CD4-positive, alpha-beta T cell treated with Interleukin-6 for 4 hours (primary cell): ENCODE measurements at places on chromosomes 6 and 20.

GRCh38 chr6:163739408-163739725 lies 324.8 kb downstream of the QKI start:
- no peak for DNase-seq

DNA sequence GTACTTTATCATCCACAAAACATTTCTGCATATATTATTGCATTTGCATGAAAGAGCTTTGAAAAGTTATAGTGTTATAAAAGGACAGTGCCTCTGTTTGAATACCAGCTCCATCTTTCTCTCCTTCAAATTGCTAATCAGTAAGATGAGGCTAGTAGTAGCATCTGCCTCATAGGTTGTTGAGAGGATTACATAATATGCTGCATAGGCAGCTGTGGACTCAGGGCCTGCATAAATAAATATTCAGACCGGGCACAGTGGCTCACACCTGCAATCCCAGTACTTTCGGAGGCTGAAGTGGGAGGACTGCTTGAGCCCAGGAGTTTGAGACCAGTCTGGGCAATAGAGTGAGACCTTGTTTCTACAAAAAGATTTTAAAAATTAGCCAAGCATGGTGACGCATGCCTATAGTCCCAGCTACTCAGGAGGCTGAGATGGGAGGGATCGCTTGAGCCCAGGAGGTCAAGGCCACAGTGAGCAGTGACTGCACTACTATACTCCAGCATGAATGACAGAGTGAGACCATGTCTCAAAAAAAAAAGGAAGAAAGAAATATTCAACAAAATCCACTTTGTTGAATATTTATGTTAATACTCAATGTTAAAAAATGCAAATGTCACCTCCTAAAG lies 18.3 kb upstream of the SEC63 start:
- no peak for DNase-seq

- DNase-seq, result no peak
Observed at GRCh38 chr6:164011321-164011720, 596.8 kb downstream of the QKI start.

DNA sequence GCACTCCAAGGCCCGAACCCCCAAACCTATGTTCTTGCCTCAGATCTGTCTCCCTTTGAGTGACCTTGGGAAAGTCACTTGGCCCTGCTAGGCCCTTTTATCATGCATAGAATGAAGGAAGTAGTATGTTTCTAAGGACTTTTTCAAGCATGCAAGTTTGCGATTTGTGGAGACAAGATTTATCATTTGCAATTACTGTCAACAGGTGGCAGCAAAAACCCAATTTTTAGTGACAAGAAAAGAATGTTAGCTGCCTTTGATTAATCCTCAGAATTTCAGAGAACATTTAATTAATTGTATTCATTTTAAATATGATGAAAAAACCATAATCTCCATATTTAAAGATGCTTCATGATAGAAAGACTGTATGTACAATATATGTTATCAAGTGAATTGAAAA lies 28.3 kb upstream of the PREP start:
- DNase-seq, result peak; percentile 12

GRCh38 chr20:21004386-21005076 lies 101.6 kb downstream of the LINC00237 start:
- DNase-seq, result no peak

GRCh38 chr6:144582939-144583613 lies 297.9 kb downstream of the UTRN start:
- DNase-seq, result peak; percentile 33

GRCh38 chr6:26530203-26530602 lies 8.0 kb upstream of the HMGN4 start:
- no peak for DNase-seq

GRCh38 chr6:151180330-151181048 lies 59.3 kb upstream of the AKAP12 start:
- no peak for DNase-seq

DNA sequence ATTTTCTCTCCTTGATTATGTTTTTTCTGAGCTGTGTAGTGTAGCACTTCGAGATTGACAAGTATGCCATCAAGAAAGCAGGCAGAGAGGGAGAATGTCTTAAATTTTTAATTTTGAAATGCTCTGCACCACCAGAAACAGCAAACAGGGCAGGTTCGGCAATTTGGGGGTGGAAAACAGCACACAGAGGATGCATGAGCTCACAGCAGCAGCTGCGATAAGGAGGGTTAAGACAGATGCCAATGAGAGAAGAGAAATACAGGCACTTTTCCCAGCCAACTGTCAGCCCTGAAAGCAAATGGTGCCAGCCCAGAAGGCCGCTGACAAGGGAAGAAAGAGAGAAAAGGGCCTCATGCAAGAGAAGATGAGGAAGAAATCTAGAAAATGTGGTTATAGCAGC lies 15.1 kb upstream of the SNRPB2 start:
- no peak for DNase-seq

- DNase-seq, result no peak
Observed at GRCh38 chr6:123288649-123289048, 292.6 kb downstream of the CLVS2 start.

DNA sequence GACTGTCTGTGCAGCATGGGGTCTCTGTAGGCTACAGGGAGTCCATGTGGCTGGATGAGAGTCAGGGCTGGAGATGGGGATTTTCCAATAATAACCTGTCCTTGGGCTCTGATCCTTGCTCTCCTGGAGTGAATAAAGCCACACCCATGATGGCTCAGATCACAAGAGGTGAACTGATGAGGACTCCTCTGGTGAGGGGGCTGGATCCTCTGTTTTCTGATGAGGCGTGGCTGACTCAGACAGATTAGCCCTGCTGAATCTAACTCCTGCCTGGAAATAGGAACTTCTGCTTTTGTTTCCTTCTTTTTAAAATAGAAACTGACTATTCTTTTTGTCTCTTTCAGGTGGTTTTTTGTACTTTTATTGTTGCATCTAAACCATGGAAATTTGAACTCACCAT lies 27.0 kb downstream of the CST9L start:
- no peak for DNase-seq

DNA sequence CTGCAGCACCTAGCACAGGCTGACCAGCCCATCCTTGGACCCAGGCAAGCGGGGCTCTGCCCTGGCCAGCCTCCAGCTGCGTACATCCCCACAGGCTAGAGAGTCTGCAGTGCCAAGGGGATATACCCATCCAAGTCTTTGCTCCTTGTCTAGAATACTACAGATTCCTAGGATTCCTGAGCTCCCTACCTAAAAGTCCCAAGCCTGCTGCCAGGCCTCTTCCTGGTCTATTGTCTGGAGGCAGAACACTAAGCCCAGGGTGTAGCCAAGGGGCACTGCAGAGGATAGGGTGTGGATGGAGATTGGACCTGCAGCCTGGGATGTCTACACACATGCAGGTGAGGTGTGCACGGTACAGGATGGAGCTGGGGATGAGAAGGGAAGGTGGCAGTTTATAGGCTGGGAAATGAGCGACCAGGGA lies 90.0 kb upstream of the SIRPA start:
- no peak for DNase-seq

DNA sequence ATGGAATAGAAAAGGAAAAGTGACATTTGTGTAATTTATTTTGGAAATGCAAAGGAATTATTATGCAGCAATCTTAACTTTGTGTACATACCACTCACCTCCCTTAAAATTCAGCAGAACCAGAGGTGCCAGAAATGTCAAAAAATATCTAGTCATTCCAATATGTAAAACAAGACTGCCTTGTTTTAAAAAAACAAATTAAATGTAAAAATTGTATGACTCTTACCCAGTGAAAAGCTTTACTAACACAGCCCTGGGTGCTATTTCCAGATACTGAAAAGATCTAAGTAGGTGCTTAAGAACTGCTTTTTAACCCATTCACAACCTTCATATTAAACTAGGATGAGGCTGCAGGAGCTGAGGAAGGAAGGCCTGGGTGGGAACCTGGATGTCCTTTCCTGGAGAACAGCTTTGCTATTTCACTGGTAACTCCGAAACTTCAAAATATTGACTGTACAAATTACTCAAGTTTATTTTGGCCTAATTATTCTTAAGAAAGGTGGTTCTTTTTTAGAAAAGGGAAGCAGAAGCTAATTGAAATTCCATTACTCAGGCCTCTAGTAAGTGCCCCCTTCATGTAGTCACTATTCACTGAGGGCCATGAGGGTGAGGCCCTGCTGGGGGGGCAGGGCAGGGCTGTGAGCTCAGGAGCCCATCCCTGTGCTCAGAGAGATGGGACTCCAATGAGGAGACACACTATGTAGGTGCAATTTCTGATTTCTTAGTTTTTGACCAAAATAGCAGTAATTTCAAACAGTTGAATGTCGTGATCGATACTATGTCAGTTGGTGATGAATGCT lies 139.6 kb downstream of the MAP3K4 start:
- DNase-seq, result no peak

GRCh38 chr6:24501914-24502313 lies 7.1 kb downstream of the ALDH5A1 start:
- no peak for DNase-seq

GRCh38 chr6:91298543-91299145 lies 711.8 kb upstream of the MAP3K7 start:
- DNase-seq, result no peak

GRCh38 chr6:43124481-43124880 lies 46.6 kb upstream of the SRF start:
- no peak for DNase-seq

DNA sequence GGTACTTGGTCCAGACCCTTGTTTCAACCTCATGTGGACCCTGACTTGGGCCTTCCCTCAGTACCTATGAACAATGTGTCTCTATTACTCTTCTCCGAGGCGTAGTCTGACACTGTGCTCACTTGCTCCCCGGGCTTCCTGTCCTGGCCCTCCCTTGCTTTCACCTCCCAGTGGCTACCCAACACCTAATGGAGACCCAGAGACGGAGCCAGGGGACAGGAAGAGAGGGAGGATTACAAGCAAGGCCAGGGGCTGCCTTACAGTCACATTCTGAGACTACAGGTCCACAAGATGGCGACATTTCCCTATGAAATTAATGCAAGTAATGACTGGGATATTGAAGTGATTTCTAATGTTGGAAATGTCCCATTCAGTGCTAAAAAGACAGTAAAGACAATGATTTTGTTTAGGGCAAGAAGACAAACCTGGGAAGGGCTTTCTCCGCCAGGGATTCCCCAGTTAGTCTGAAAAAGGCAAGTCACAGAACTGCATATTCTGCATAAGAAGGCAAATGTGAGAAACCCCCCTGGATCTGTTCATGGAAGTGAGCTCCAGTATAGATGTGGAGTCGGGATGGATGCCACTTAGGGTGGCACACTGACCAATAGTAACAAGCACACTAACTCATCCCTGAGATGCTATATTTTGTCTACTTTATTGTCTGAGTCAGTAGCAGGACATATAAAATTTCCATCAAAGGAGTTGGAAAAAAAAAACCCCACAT lies 44.0 kb upstream of the ZBTB24 start:
- peak; percentile 63 for DNase-seq

DNA sequence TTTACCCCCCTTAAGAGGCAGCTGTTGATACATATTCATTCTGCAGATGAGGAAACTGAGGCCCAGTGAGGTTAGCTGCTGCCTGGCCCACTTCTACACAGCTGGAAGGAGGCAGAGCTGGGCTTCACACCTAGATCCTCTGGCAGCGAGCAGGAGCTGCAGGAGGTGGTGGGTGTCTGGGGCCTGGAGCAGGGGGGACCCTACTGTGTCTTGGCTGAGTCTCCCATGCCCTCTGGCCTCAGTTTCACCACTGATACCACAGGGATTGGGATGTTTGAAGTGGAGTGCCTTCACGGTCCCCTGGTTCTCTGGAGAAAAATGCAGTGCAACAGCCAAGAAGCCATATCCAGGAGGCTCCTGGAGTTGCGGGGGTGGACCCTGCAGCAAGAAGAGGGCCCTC lies 8.2 kb upstream of the BPIFA2 start:
- DNase-seq, result no peak

DNA sequence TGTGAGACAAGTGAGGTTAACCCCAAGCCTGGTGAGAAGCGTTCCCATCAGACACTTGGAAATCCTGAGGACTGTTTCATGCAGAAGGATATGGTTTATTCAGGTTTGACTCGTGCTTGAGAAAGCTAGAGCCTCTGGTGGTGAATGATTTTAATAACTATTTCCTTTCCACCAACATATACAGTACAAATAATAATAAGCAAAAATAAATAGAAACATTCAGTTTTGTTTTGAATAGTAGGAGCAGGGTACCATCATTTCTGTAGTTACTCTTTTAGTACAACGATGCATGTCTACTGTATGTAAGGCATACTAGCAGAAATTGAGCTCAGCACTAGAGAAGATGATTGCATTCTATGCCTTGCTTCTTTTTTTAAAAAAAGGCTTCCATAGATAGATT lies 33.5 kb downstream of the PLG start:
- no peak for DNase-seq

DNA sequence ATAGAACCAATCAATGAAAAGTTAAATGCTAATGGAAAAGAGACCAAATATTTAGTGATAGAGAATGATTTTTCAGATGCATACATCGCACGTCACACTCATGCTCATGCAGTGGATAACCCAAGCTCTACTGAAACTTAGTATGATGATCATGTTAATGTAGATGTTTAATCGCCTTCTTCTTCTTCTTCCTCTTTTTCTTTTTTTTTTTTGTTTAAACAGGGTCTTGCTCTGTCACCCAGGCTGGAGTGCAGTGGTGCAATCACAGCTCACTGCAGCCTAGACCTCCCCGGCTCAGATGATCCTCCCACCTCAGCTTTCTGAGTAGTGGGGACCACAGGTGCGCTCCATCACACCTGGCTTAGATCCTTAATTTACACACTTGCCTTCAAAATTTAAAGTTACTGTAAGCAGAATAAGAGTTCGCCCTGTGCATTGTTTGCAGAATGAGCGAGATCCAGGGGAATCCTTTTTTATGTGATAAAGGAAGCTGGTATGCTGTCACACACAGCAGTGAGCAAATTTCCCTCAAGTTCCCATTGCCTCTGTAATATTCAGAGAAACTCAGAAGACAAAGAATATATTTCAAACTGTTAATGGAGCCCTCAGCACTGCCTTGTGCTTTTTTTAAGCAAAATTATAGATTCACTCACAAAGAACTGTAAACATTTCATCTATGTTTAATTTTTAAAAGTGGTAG lies 194.2 kb upstream of the SGK1 start:
- DNase-seq, result no peak

- DNase-seq, result no peak
Observed at GRCh38 chr6:148952147-148953035, 205.6 kb downstream of the UST start.

- DNase-seq, result no peak
Observed at GRCh38 chr6:112335736-112336135, 11.4 kb upstream of the RFPL4B start.

GRCh38 chr6:61606500-61606899 lies 679.5 kb downstream of the KHDRBS2 start:
- DNase-seq, result no peak

GRCh38 chr6:122007339-122007738 lies 392.1 kb upstream of the HSF2 start:
- DNase-seq, result no peak
